ENCODE measurements at places on chromosomes 12 and 14.

DNA sequence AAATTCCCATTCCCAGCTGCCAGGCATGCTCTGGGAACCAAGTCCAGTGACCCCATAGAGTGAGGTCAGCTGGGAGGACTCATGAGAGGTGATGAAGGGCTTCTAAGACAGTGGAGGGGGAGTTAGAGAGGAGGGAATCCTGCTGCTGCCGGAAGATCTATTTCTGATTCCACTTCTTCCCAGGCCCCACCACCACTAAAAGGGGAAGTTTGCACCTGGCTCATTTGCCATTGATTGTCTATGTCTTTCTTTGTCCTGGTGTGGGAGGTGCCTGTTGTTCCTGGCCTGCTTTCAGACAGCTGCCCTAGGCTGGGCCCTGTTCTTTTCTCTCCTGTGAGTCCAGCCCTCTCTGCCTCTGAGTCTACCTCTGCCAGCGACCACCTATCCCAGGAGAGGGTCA is 3.0 kb upstream of the KRT6A start:
- no peak for DNase-seq

DNA sequence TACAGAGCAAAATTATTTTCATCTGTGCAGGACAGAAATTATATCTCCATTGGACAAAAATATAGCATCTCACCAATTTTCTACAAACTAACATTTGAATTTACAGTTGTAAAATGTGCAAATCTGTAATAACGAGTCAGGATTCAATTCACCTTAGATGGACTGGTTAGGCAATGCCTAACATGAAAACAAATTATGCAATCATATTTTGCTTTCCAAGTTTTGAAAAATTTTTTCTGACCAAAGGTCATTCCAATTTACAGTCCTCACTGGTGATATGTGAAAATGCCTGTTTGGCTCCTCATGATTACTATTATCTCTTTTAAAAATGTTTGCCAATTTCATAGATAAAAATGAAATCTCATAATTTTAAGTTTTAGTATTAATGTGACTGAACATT is 6.5 kb upstream of the CPM start:
- no peak for DNase-seq

DNA sequence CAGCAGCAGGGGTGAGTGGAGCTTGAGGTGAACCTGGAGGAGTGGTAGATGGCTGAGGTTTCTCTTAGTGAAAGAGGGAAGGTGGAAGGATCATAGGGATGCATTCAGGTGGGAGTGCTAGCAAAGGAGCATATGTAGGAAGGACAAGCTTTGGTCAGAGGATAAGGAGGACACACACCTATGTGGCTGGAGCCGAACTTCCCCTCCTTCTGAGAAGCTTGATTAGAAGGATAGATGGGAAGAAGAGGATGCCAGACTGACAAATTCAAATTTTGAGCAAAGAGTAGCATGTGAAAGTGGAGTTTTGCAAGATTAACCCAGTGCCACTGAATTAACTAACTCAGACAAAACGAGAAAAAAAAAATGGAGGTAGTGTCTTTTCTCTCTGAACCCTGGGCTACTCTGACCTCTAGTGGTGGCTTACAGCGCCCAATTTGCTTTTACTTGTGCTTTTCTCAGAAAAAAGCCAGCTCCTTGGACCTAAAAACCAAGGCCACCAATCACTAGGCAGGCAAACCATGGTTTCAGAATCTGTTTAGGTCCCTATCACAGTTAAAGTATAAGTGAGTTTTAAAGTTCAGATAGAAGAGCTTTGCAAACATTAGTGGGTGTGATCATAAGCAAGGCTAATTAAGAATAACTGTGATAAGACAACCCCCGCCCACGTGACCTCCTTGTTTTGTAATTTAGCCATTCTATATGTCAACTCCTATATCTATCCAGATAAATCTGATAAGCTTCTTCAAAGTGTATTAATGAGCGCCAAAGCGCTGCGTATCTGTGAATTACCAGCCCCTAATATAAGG is 15.5 kb downstream of the EMP1 start:
- no peak for DNase-seq

GRCh38 chr12:16163146-16163545 is 114.3 kb downstream of the SLC15A5 start:
- no peak for DNase-seq

DNA sequence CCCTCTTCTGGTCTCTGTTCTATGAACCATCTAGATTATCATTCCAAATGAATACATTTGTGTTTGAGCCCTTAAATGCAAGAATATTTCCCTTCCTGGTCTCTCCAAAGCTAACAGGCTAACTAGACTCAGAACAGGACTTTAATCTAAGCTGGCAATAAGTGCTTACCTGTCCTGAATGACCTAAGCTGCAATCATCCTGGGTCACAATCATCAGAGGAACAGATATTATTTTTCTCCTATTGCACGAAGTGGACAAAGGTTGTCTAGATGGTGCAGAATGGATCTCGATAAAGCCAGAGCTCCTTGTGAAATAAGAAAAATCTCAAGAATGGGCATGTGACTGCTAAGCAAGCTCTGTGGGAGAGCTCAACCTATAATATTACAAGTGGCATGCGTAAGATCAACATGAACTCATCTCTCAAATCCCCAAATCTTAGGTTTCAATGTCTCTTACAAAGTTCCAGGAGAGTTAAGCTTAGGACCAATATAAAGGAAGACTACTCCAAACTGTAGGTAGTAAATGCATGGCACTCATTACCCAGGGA is 10.6 kb upstream of the NUMB start:
- no peak for DNase-seq

GRCh38 chr14:95769976-95770375 is 56.1 kb upstream of the TCL1A start:
- no peak for DNase-seq
